ENCODE measurements at places on chromosomes 3 and 15.

GRCh38 chr3:42387802-42388651 is 22.4 kb downstream of the LYZL4 start:
- no peak for DNase-seq

DNA sequence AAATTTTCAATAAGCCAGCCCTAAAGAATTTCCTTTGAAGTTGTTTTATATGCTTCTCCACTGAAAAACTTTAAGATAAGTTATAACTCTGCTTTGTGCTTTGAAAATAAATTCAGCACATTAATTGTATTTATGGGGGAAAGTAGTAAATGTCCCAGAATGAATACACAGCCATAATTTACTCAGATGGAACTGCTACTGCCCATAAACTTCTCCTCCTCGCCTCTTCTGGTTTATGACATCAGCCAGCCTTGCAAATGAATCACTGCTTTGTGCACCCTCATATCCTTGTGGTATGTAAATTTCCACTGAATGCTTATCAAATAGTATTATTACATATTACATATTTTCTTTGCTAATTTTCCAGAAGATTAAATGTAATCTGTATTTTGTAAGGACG is 302.0 kb downstream of the DIPK2A start:
- no peak for DNase-seq

DNA sequence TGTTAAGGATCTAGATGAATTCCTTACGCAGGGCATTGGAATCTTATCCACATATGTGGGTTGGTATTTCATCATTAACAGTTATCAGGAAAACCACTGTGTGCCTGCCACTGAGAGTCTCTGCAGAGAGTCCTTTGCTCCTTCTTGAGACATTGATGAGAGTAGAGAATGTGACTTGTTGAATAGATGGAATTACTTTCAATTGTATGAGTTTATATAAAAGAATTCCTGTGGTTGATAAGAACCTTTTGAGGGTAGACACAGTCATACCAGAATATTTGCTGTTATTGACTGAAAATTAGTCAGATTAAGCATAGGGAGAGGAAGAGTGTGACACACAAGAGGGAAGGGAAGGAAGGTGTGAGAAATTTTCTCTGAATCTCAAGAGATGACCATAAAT is 30.8 kb downstream of the ARHGEF26 start:
- DNase-seq, result peak; percentile 93

GRCh38 chr3:152192050-152192449 is 76.7 kb upstream of the MBNL1 start:
- no peak for DNase-seq

DNA sequence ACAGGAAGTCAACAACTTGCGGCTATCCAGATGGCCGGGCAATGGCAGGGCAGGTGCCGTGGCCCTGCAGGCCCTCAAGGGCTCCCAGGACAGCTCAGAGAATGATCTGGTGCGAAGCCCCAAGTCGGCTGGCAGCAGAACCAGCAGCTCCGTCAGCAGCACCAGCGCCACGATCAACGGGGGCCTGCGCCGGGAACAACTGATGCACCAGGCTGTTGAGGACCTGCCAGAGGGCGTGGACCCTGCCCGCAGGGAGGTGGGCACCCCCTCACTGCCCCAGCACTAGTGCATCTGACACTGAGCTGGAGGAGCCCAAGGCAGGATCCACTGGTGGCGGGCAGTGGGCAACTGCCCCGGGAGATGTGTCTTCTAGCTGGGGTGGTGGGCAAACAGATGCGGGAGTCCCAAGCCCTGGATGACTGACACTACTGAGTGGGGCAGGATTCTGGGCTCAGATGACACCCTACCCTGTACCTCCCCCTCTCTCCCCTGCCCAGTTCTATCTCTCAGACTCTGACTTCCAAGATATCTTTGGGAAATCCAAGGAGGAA is 15.9 kb downstream of the VILL start:
- DNase-seq, result no peak

- no peak for DNase-seq
These were observed 10.1 kb downstream of the USP3 start for GRCh38 chr15:63514531-63514943.

DNA sequence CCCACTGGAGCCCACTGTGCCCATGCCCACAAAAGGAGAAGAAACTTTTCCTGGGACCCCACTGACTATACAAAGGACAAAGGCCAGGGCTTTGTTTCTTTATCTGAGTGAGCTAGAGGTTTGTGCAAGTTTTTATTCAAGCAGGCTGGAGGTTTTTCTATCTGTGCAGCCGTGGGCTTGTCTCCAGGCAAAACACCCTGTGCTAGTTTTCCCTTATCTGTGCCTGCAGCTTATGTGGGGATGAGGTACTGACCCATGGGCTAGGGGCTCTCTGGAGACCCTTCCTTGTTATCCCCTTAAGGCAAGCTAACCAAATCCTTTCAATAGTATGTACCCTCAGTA is 545.5 kb downstream of the ZPLD1 start:
- no peak for DNase-seq

DNA sequence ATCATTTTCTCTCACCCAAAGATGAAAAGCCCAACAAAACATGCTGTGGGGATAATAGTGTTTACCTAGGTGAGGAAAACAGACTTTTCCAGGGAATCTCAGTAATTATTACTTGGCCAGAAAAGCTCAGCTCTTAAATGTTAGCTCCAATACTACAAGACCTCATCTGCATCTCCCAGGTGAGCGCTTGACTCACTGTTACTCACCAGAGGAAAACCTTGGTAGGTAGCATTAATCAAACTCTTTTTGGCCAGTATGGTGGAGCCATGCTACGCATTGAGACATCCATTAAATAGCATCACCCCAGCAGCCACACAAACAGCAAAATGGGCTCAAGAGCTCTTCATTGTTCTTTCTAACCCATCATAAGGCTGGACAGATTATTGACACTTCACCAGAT is 99.0 kb downstream of the TIGIT start:
- no peak for DNase-seq

- no peak for DNase-seq
These were observed 37.5 kb downstream of the TGFBR2 start for GRCh38 chr3:30643763-30644462.

GRCh38 chr3:190385731-190386688 is 2.0 kb upstream of the CLDN16 start:
- peak; percentile 93 for DNase-seq

- DNase-seq, result no peak
These were observed 230.5 kb upstream of the AGTR1 start for GRCh38 chr3:148466980-148467740.

GRCh38 chr15:42090370-42090769 is 4.0 kb downstream of the PLA2G4D start:
- no peak for DNase-seq

DNA sequence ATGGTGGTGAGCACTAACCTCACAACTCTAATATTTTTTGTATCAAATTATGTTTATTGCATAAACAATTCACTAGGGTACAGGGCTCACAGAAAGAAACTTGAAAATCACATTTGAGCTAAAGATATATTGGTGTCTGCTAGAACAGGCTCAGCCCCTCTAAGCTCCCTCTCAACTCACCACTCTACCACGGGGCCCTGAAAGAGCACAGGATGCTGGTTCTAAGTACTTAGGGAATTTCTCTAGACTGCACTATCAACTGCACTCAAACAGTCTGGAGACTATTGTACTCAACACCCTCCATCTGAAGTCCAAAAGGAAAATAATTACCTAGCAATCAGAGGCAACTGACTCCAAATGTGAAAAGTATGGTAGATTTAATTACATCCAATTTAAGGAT is 98.7 kb upstream of the STRIT1 start:
- no peak for DNase-seq

- DNase-seq, result no peak
These were observed 49.3 kb downstream of the MME start for GRCh38 chr3:155129396-155129795.

- DNase-seq, result no peak
These were observed 346.2 kb upstream of the CBLB start for GRCh38 chr3:106215047-106215446.

- DNase-seq, result no peak
These were observed 109.0 kb downstream of the TLE3 start for GRCh38 chr15:69988541-69989225.

GRCh38 chr3:171173736-171174135 is 147.2 kb upstream of the SLC2A2 start:
- no peak for DNase-seq

DNA sequence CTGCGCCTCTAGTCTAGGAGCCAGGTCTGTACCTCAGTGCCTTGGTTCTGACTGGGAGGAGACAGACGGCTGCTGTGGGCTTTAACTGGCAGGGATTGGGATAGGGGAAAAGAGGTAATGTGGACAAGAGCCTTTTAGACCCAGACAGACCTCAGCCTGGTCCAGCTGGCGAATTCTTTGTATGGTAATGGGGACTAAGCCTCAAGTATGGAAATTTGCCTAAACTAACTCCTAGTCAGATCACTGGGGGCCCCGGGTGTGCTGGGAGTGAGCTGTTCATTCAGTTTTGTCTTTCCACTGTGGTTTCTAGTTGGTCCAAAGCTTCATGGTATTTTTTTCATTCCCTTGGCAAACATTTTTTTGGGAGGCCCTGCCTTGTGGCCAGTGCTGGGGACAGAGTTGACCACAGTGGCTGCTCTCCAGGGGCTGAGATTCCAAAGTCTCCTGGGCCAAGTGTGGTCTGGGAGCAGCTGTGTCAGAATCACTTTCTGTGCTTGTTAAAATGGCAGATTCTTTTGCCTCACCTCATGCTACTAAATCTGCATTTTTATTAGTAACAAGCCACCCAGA is 261.4 kb upstream of the C2CD4B start:
- DNase-seq, result no peak

GRCh38 chr3:106635271-106635670 is 742.0 kb upstream of the CCDC54 start:
- DNase-seq, result peak; percentile 85

DNA sequence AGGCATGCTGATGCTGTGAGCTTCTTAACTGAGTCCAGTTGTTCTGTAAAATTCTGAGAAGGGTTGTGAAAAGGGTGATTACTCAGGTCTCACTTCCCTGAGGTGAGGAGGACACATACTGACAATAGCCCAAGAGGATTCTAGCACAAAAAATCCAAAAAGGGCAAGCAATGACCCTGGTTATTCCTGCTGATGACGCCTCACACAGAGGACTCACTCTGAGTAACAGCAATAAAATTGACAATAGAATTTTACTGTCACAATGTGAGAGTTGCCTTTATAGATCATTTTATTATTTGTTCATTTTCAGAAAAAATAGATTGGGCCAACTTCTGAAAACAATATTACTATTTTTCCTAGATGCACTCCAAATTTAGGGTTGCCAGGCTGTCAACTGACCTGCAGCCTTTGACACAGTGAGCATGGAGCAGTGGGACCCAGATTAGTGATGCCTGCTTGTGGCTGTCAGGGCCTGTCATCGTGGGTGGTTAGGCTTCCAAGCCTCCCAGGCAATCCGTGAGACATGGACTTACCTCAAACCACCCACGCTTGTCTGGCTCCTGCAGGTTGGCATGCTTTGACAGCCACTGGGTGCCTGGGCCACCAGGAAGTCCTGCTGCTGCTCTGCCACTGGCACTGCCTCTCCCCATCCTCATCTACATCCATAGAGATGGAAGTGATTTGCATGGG is 396.0 kb upstream of the THBS1 start:
- DNase-seq, result peak; percentile 18

- DNase-seq, result no peak
These were observed 14.9 kb downstream of the PLEKHO2 start for GRCh38 chr15:64856429-64857145.

GRCh38 chr3:158352551-158352950 is 218.4 kb upstream of the MLF1 start:
- DNase-seq, result no peak

GRCh38 chr3:11138371-11138770 is 15.9 kb upstream of the HRH1 start:
- no peak for DNase-seq

GRCh38 chr3:138406606-138407005 is 27.8 kb upstream of the ESYT3 start:
- DNase-seq, result no peak

DNA sequence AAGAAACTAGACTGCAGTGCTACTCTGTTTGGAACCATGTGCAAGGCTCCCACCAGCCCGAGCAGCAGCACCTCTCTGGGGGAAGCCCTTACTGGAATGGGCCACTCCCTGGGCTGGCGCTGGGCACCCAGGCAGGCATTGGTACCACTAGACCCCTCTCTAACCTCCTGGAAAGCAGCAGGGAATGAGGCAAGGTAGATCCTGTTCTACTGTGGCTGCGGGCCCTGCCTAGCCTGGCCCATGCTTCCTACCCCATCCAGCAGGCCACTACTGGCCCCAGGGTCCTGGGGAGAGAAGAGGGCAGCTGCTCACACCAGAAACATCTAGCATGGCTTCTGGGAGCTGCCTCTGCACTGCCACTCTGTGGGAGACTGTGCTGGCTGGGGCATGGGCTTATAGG is 44.8 kb downstream of the MESD start:
- no peak for DNase-seq

DNA sequence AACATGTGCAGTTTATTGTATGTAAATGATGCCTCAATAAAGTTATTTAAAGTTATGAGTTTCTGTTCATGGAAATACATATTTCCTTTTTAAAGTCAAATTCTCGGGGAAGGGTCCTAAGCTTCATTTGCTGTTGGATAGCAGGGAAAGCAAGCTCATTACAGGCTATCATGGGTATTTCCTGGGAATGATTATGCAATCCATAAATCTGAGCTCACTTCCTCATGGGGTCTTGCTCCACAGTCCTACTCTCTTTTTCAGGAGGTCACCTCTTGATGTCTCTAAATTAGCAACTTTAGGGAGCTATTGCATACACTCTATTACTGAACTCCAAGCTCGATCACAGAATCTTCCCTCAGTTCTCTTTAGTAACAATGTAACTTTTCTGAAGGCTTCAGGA is 69.9 kb upstream of the TP63 start:
- DNase-seq, result no peak

- DNase-seq, result no peak
These were observed 19.2 kb upstream of the SMAD6 start for GRCh38 chr15:66682865-66683264.

GRCh38 chr15:41284427-41285177 is 47.8 kb downstream of the OIP5 start:
- DNase-seq, result no peak

GRCh38 chr3:42190701-42191442 is 75.1 kb downstream of the CCK start:
- peak; percentile 37 for DNase-seq

DNA sequence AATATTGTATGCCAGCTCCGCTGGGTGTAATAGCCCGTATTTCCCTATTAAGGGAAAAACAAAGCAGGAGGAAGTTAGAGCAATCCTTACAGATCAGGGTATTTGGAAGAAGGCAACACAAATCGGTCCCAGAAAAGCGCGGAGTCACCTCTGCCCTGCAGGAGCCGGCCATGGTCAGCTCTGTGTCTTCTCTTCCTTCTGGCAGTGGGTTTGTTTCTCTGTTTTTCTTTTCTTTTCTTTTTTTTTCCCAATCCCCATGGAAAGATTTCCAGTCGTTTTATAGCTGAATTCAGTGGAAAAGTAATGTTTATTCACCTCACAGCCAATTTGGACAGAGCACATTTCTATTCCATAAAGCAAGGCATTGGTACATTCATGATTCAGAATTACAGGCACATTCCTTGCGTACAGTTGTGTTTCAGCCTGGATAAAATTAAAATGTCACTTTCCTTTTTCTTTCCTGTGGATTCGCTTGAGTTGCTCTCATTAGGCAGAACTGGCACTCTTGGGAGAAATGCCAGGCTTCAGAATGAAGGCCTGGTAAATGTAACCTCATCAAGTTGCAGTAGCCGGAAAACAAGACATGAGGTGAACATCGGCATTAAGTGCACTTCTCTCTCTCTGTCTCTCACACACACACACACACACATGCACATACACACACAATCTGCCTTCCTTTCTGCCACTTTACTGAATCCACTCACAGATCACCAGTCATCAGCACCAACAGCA is 204.5 kb upstream of the UBE2E1 start:
- peak; percentile 57 for DNase-seq

Measured in RCC 7860 (cell line).